ENCODE measurements at places on chromosomes 1 and 21. TPM values are rescaled to one million over a fixed set of nuclear protein-coding genes. Genes with fewer than 3 reads are reported as not detected.
A peak's percentile ranks its signal among the peaks of the same experiment; 100 is the strongest.

The CITED4 gene
- 4.1 TPM for polyA plus RNA-seq

The FAM177B gene
- polyA plus RNA-seq = 12.2 TPM

DNA sequence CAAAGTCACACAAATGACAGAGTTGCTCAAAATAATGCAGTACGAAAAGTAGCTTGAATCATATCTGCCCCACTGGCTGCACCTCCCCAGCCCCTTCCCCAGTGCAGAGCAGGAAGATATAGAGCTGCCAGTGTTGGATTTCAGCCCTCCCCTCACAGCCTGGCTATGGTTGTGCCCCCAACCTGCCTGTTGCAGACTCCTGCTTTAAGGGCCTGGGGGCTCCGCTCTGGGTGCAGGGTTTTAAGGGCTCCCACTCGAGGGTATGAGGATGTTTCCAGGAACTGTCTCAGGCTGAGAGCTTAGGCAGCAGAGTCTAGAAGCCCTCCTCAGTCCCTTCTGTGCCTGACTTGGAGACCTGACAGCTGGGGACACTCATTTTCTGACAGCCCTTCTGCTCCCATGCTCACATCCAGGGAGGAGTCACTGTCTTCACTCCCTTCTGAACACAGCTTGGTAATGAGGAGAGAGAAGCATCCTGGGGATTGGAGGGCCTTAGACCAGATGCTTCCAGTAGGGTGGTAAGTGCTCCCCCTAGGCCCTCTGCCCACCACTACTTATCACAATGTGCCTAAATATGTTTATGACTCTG lies 4.6 kb downstream of the S100A9 start:
- H3K4me1 ChIP-seq = peaks cover 10% of the 10 kb centered on the region
- H3K27me3 ChIP-seq = peaks cover 15% of the 10 kb centered on the region
- H3K27ac ChIP-seq = no peak overlapping the region

- H3K27ac ChIP-seq = no peak overlapping the region
- H3K4me3 ChIP-seq = no peak overlapping the region
- H3K4me1 ChIP-seq = no peaks in the 10 kb centered on the region
- no peaks in the 10 kb centered on the region for H3K27me3 ChIP-seq
Observed at GRCh38 chr1:186404454-186405051, 28.9 kb downstream of the ODR4 start.

The DNAI4 gene
- polyA plus RNA-seq = 0.30 TPM

The PPP1R15B gene
- polyA plus RNA-seq = 144 TPM

GRCh38 chr1:198544265-198544664 lies 3.8 kb upstream of the ATP6V1G3 start:
- no peaks in the 10 kb centered on the region for H3K27me3 ChIP-seq
- H3K4me1 ChIP-seq = peaks cover 57% of the 10 kb centered on the region
- no peak overlapping the region for H3K4me3 ChIP-seq
- no peaks in the 10 kb centered on the region for H3K36me3 ChIP-seq

- no peak overlapping the region for H3K4me3 ChIP-seq
- H3K36me3 ChIP-seq = no peaks in the 10 kb centered on the region
- H3K27me3 ChIP-seq = no peaks in the 10 kb centered on the region
- DNase-seq = no peak
- no peaks in the 10 kb centered on the region for H3K4me1 ChIP-seq
Observed at GRCh38 chr1:178011465-178011828, 41.6 kb upstream of the SEC16B start.

GRCh38 chr1:64861611-64862010 lies 104.7 kb downstream of the JAK1 start:
- H3K27ac ChIP-seq = peak overlapping the region; percentile 74
- H3K27me3 ChIP-seq = no peaks in the 10 kb centered on the region
- no peak overlapping the region for H3K4me3 ChIP-seq
- peaks cover 67% of the 10 kb centered on the region for H3K36me3 ChIP-seq

GRCh38 chr21:25406887-25407579 lies 200.2 kb downstream of the MRPL39 start:
- no peaks in the 10 kb centered on the region for H3K27me3 ChIP-seq
- no peak overlapping the region for H3K27ac ChIP-seq
- no peaks in the 10 kb centered on the region for H3K36me3 ChIP-seq
- peaks cover 35% of the 10 kb centered on the region for H3K4me1 ChIP-seq
- no peak for DNase-seq

The MAEL gene
- 0.04 TPM for polyA plus RNA-seq

The HAO2 gene
- not detected for polyA plus RNA-seq

GRCh38 chr1:107776900-107777663 lies 187.9 kb downstream of the VAV3 start:
- DNase-seq = peak; percentile 75
- H3K4me3 ChIP-seq = no peak overlapping the region
- H3K36me3 ChIP-seq = peaks cover 27% of the 10 kb centered on the region
- H3K4me1 ChIP-seq = peaks cover 20% of the 10 kb centered on the region
- no peaks in the 10 kb centered on the region for H3K27me3 ChIP-seq

DNA sequence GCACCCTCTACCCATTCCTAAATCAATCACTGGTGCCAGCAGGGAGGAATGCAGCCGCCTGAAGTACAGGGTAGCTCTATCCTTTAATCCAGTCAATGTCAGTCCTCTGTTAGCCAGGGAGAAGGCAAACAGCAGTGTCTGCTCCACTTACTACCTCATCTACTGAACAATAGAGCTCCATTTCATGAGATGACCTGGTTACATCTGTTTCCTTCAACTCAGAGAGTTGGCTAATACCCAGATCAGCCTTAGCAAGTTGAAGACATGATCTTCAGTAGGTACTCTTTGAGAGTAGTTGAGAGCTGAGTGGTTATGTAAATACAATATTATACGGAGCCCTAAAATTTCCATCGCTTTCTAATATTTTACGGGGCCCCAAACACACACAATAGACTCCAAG lies 46.1 kb upstream of the CD34 start:
- H3K27me3 ChIP-seq = peaks cover 22% of the 10 kb centered on the region
- H3K27ac ChIP-seq = no peak overlapping the region
- no peak overlapping the region for H3K4me3 ChIP-seq
- no peak for DNase-seq
- peaks cover 10% of the 10 kb centered on the region for H3K4me1 ChIP-seq

DNA sequence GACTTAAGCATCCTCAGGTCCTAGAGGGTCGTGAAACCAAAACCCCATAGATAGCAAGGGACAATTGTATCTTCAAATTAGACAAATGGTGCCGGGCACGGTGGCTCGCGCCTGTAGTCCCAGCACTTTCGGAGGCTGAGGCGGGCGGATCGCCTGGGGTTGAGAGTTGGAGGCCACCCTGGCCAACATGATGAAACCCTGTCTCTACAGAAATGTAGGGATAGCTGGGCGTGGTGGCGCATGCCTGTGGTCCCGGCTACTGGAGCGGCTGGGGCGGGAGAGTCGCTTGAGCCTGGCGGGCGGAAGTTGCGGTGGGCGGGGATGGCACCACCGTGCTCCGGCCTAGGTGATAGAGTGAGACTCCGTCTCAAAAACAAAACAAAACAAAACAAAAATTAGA lies 780.6 kb downstream of the BRINP3 start:
- no peaks in the 10 kb centered on the region for H3K36me3 ChIP-seq
- no peaks in the 10 kb centered on the region for H3K4me1 ChIP-seq
- DNase-seq = no peak
- no peak overlapping the region for H3K27ac ChIP-seq
- no peak overlapping the region for H3K4me3 ChIP-seq
- H3K27me3 ChIP-seq = no peaks in the 10 kb centered on the region

DNA sequence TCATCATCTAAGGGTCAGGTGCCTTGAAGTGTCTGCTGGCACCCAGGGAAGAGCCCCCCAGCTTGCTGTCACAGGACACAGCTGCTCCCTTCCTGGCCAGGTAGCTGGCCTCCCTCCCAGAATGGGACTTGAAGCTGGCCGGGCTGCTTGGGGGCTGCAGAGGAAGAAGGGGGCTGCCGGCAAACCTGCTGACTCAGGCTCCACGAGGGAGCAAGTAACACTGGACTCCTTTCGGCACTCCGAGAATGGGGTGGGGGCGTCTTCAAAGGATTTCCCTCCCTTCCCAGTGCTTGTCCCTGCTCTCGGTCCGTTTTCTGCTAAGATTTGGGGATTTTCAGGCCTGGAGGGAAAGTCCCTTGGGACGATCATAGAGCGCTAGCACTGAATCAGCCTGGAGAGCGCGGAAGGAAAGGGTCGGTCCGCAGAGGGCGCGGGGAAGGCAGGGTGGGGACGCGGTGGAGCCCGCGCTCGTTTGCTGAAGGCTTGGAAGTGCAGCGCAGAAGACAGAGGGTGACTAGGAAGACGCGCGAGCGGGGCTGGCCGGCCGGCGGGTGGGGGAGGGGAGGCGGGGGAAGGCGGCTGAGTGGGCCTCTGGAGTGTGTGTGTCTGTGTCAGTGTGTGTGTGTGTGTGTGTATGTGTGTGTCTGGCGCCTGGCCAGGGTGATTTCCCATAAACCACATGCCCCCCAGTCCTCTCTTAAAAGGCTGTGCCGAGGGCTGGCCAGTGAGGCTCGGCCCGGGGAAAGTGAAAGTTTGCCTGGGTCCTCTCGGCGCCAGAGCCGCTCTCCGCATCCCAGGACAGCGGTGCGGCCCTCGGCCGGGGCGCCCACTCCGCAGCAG lies at the start of gene CSF1:
TSS of gene CSF1 (plus strand) at position 727 of the 840 bp plus-strand sequence. CDS start 175 bp downstream, outside the sequence.
- H3K36me3 ChIP-seq = no peaks in the 10 kb centered on the region
- peak; percentile 69 for DNase-seq
- peaks cover 35% of the 10 kb centered on the region for H3K4me1 ChIP-seq
- H3K27me3 ChIP-seq = peaks cover 40% of the 10 kb centered on the region
- H3K27ac ChIP-seq = no peak within 1 kb of the TSS
- peak within 1 kb of the TSS; percentile 62 for H3K4me3 ChIP-seq

DNA sequence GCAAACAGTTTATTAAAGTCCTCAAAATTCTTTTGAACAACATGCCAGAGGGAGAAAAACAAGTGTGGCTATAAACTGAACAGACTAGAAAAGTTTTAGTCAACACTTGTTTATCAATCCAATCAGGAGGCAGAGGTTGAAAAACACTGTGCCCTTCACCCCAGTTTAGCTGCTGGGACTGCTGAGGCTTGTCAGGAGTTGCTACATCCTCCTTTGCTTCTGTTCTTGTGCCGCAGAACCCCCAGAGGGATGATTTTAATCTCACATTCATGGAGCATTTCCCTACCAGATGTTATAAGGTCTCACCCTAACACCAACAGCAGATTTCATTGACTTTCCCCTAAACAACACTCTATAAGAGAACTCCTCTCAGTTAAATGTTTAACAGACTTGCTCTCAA lies 321.2 kb downstream of the VAV3 start:
- H3K27me3 ChIP-seq = no peaks in the 10 kb centered on the region
- no peaks in the 10 kb centered on the region for H3K4me1 ChIP-seq

GRCh38 chr1:214028649-214029406 lies 41.1 kb downstream of the PROX1 start:
- H3K27me3 ChIP-seq = no peaks in the 10 kb centered on the region
- no peaks in the 10 kb centered on the region for H3K4me1 ChIP-seq
- no peak overlapping the region for H3K27ac ChIP-seq
- DNase-seq = no peak
- no peak overlapping the region for H3K4me3 ChIP-seq
- H3K36me3 ChIP-seq = no peaks in the 10 kb centered on the region

GRCh38 chr1:9551984-9552383 lies 12.7 kb downstream of the SLC25A33 start:
- H3K36me3 ChIP-seq = no peaks in the 10 kb centered on the region
- H3K27ac ChIP-seq = no peak overlapping the region
- no peaks in the 10 kb centered on the region for H3K27me3 ChIP-seq
- H3K4me3 ChIP-seq = no peak overlapping the region

- H3K27me3 ChIP-seq = no peaks in the 10 kb centered on the region
- no peak overlapping the region for H3K4me3 ChIP-seq
- DNase-seq = no peak
- no peak overlapping the region for H3K27ac ChIP-seq
- H3K36me3 ChIP-seq = no peaks in the 10 kb centered on the region
- no peaks in the 10 kb centered on the region for H3K4me1 ChIP-seq
Observed at GRCh38 chr1:228833911-228834688, 98.8 kb downstream of the RHOU start.

The SNRPE gene
- polyA plus RNA-seq = 76.9 TPM

DNA sequence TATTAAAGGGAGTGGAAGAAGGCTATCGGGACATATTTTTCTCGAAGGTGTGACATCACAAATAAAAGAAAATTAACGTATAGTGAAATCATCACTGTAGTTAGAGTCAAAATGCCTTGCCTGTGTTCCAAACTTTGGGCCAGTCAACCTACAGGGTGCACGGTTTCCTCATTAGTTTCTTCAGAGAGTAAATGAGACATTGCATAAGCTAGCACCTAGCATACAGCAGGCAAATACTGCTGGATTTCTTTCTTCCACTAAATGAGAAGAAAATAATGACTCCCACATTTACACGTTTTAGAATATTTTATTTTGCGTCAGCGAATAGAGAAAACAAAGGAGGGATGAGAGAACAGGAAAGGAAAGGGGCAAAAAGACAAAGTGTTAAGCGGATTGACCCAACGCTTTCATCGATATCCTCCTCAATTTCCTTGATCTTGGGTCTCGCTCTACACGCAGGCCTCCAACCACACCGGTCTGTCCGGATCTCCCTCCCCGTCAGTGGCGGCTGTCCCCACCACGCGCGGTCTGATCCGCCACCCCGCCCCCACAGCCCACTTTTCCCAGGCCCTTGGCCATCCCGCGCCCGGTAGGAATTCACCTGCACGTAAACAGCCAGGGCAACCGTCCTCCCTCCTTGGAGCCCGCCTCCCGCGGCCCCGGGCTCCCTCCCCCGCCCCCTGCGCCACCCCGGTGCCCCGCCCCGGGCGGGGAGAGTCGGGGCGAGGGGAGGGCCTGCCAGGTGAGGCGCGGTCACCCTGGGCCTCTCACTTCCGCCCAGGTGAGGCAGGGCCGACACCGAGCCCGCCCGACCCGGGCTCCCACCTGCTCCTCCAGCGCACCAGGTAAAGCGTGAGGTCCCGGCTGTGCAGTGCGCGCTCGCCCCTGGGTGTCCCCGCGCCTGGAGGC lies at the start of gene PATJ:
TSS of gene PATJ (plus strand) at position 770 of the 909 bp plus-strand sequence. CDS start 20,413 bp downstream, outside the sequence.
- H3K27ac ChIP-seq = peak within 1 kb of the TSS; percentile 50
- peak within 1 kb of the TSS; percentile 67 for H3K4me3 ChIP-seq
- peaks cover 13% of the 10 kb centered on the region for H3K4me1 ChIP-seq
- no peaks in the 10 kb centered on the region for H3K27me3 ChIP-seq

DNA sequence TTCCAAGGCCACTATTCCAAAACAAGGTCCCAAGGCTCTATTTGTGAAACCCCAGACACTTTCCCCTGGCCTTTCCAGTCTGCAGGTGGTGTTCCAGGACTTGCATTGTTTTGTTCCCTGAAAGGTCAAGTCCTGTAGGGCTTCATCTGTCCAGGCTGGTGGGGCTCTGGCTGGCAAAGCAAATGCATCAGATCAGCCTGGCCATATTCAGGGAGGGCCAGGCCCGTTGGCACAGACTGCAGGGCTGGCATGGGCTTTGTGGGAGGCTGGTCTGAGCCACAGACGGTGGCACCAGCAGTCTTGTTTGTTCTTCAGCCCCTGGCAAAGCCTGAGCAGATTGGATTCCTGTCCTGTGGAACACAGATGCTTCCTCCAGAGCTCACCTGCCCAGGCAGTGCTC lies 93.0 kb downstream of the SPATA46 start:
- H3K36me3 ChIP-seq = no peaks in the 10 kb centered on the region
- no peak overlapping the region for H3K4me3 ChIP-seq
- no peaks in the 10 kb centered on the region for H3K27me3 ChIP-seq
- no peak overlapping the region for H3K27ac ChIP-seq

GRCh38 chr1:206905295-206906164 lies 8.3 kb downstream of the IL24 start:
- H3K27ac ChIP-seq = peak overlapping the region; percentile 49
- H3K4me3 ChIP-seq = no peak overlapping the region
- H3K27me3 ChIP-seq = no peaks in the 10 kb centered on the region
- DNase-seq = peak; percentile 62
- peaks cover 51% of the 10 kb centered on the region for H3K4me1 ChIP-seq

- no peaks in the 10 kb centered on the region for H3K27me3 ChIP-seq
- no peak for DNase-seq
- no peak overlapping the region for H3K27ac ChIP-seq
Observed at GRCh38 chr1:46041974-46042373, 90.5 kb downstream of the PIK3R3 start.

GRCh38 chr1:194280463-194280862 lies 1094.0 kb upstream of the B3GALT2 start:
- H3K4me3 ChIP-seq = no peak overlapping the region
- no peak for DNase-seq
- no peak overlapping the region for H3K27ac ChIP-seq
- H3K27me3 ChIP-seq = no peaks in the 10 kb centered on the region
- H3K36me3 ChIP-seq = no peaks in the 10 kb centered on the region
